Upper lobe of right lung (tissue), 1 donor: ENCODE measurements at places on chromosomes 3 and 15. TPM values are rescaled to one million over a fixed set of nuclear protein-coding genes. Genes with fewer than 3 reads are reported as not detected.

HCLS1 gene
- 76.5 TPM for total RNA-seq

SLC12A1 gene
- not detected for total RNA-seq

MME gene
- total RNA-seq, result 79.1 TPM

GRCh38 chr3:42473083-42473932, 29.1 kb upstream of the VIPR1 start:
- peak; percentile 75 for DNase-seq

- DNase-seq, result no peak
Measured at GRCh38 chr3:122563717-122564025, 429 bp downstream of the PARP9 start.

DNA sequence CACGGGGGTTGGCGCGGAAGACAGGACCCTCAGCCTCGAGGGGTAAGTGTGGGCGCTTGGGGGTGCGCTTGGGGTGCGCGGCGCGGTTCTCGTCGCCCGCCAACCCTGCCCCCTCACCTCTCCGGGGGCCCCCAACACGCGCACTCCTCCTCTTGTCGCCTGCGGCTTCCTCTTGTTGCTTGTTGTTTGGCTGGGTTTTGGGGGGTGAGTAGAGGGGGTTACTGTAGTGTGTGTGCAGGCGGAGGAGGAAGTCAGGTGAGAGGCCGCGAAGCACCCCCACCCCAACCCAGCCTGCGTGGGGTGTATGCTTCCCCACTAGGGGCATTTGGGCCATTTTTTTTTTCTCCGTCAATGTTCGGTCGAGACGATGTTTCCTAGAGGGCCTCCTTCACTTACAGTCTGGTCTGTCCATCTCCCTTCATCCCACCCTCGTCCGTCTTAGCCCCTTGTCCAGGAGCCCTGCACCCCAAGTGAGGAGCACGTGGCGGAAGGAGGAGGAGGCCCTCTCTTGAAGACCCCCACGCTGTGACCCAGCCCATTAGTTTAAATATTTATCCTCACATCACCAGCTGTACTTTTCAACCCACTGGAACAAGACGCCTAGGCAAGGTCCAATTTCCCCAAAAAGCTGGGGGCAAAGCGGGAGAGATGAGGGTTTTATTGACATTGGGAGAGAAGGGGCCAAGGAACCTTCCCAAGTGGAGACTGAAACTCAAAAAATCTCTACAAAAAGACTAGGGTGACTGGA, 20.4 kb upstream of the SATB1 start:
- DNase-seq, result no peak

DNA sequence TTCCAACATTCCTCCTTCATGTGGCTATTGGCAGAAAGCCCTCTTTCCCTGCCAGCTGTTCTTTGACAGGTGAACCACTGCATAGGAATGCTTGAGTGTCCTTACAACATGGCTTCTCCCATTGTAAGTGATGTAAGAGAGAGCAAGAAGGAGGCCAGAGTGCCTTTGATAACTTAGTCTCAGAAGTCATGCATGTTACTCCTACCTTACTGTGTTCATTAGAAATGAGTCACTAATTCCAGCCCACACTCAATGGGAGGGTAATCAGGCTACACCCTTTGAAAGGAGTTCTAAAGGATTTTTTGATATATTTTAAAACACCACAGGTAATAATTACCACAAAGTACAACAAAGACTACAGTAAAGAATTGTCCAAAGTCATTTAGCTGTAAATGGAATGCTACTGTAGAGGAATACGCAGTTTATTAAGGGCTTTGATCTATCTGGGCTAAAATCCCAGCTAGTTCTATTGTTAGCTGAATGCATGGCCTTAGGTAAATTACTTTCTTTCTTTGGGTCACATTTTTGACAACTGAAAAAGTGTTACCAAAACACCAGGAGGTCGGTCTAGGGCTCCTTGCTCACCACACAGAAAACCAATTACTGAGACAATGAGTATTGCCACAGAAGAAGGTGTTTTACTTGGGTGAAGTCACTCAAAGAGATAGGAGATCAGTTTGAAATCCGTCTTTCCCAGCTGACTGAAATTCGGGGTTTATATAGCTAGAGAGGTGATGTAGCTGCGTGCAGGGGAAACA, 154.9 kb downstream of the GRM7 start:
- no peak for DNase-seq

GRCh38 chr15:70214276-70214675, 116.6 kb upstream of the TLE3 start:
- DNase-seq, result no peak

DNA sequence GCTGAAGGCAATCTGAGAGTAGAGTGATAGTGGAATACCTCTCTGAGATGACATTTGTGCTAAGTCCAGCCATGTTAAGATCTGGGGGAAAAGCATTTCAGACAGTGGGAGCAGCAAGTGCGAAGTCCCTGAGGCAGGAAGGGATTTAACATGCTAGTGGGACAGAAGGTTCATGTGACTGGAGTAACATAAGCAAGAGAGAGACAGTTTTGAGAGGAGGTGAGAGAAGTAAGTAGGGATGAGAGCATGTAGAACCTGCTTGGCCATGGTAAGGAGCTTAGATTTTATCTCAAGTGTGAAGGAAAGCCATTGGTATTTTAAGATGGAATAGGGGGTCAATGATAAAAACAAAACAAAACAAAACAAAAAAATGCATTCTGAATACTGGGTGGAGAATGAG, 358.6 kb upstream of the KCNH8 start:
- DNase-seq, result no peak

GRCh38 chr3:122940628-122941086, 86.9 kb downstream of the SEMA5B start:
- DNase-seq, result no peak

GRCh38 chr3:135752851-135753250, 212.7 kb upstream of the PPP2R3A start:
- DNase-seq, result no peak
